ENCODE measurements at places on chromosomes 12 and 14.

GRCh38 chr14:99605299-99605961, 1.4 kb upstream of the CCDC85C start:
- peak; percentile 94 for DNase-seq

DNA sequence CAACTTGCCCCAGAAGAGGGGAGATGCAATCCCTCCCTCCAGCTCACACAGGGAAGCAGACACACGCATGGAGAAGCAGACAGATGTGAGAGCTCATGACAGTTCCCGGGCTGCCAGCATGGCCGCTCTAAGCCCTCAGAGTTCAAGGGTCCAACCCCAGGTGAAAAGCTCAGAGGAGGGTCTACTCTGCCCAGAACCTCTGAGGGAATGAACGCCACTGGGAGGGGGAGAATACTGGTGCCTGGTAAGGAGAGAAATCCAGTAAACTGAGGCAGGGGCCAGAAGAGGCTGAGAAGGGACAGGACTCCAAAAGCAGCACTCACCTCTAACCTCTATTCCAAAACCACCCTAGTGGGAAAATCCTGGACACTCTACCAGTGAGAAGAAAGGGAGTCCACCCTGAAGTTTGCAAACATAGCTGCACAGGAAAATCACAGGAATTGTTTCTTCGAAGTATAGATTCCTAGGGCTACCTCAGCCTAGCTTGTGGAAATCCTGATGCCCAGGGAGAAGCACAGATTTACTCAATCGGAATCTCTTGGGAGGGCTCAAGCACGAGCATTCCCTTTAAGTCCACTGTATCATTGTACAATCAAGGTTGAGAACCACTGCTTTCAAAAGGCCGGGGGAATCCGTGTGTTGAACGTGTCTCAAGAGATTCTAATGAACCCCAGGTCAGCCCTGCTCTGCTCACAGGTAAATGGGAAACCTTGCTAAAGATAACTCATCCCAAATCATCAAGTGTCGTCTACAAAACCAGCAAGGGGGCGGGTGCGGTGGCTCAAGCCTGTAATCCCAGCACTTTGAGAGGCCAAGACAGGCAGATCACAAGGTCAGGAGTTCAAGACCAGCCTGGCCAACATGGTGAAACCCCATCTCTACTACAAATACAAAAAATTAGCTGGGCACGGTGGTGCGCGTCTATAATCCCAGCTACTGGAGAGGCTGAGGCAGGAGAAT, 34.3 kb upstream of the PLEKHG6 start:
- no peak for DNase-seq

DNA sequence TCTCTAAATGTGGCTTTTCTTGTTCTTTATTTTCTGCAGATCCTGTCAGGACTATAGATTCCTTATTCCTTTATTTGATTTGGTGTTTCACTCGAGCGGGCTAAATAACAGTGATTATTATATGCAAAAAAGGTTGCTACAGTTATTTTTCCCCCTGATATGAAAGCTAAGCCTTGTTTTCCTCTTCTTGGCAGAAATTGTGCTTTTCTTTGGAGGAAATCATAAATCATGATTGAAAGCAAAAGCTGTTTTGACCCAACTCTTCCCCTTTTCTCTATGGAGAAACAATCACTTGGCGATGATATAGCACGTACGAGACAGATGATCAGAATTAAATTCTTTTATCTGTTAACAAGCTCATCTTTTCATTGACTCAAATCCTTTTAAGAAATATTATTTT, 31.4 kb downstream of the PPFIBP1 start:
- DNase-seq, result no peak

GRCh38 chr12:50799908-50800307, 36.0 kb downstream of the ATF1 start:
- no peak for DNase-seq

DNA sequence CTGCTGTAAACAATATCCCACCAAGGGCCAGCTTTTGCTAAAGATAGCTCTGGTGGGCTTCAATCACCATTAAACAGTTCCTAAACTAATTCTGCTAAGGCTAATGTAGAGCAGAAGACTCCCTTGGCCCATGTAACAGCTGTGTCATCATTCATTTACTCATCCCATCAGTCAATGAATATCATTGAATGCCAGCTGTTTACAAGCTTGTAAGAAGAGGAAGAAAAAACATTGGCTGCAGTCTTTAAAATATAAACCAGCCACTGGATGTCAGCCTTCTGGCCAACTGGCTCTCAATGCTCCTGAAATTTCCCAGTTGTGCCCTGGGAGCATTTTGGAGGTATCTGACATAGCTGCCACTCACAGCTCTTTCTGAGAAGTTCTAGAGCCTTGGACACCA, 18.0 kb upstream of the MAP3K9 start:
- DNase-seq, result no peak

DNA sequence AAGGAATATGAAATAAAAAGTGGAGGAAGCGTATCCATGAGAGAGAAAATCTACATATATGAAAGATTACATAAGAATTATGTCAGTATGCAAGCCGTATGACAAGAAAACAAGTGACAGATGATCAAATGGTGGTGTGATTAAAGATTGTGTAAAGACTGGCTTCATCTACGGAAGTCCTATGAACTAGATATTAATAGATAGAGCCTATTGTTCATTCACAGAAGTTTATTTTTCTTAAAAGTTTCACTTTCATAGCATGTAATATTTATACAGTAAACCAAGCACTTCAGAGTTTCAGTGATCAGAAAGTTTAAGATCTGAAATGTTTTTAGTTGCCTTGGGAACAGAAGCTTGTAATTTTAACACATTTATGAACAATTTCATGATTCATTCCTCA, 84.5 kb downstream of the VRK1 start:
- DNase-seq, result no peak

DNA sequence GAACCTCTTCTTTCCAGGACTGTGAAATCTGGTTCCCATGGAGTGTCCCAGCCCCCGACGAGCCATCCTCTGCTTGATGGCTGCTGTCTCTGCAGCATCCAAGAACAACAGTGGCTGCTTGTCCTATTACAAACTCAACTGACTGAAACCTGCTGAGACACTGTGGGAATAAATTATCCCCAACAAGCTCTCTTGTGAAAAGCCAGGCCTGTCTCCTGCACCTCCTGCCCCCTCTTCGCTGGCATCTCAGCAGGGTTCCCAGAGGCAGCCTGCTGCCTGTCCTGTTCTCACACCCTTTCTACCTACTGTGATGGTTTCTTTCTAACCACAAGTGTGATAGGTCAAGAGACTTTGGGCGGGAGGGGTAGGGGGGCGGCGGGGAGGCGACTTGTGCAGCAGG, 180.2 kb downstream of the TSPAN9 start:
- DNase-seq, result no peak

DNA sequence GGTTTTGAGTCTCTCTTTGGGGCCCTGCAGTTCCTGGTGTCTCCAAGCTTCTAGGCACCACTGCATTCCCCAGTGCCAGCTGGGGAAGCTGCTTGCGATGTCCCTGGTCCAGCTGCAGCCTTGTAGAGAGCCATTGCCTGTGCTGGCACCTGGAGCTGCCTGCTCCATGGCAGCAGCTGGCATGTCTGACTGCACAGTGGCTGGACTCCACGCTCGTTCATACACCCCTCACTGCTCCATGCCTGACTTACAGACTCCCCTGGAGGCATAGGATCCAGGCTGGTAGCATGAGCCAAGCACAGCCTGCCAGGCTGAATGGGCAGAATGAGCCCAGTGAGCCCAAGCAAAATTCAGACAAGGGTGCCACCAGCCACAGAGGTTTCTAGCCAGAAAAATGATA, 21.8 kb upstream of the WDR20 start:
- no peak for DNase-seq

DNA sequence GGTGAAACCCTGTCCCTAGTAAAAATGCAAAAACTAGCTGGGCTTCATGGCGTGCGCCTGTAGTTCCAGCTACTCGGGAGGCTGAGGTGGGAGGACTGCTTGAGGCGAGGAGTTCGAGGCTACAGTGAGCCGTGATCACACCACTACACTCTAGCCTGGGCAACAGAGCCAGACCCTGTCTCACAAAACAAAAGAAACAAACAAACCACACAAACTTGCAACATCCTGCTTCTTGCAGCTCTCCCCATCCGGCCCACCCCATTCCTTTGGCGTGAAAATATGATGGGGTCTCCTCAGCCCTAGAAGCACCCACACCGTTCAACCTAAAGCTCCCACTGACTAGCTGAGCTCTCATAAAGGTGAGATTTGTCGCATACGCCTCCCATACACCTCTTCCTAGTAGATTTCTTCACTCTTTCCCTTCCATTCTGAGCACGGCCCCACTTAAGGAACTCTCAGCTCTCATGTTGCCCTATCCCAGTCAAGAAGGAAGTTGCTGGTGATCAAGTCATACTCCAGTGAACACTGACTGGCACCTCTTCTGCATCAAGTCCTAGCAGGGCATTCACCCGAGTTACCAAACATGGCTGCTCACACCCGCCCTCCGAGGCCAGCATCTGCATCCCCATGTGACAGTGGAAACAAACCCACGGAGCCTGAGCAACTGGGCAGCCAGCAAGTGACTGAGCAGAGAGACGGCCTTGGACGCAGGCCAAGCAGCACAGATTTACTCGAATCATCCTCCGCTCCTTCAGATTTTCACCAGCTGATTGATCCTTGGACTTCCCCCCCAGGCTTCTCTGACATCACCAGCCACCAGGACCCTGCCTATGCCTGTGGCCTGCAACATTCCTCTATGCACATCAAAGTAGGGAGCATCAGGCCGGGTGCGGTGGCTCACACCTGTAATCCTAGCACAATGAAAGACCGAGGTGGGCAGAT, 18.9 kb upstream of the CD27 start:
- DNase-seq, result peak; percentile 65

DNA sequence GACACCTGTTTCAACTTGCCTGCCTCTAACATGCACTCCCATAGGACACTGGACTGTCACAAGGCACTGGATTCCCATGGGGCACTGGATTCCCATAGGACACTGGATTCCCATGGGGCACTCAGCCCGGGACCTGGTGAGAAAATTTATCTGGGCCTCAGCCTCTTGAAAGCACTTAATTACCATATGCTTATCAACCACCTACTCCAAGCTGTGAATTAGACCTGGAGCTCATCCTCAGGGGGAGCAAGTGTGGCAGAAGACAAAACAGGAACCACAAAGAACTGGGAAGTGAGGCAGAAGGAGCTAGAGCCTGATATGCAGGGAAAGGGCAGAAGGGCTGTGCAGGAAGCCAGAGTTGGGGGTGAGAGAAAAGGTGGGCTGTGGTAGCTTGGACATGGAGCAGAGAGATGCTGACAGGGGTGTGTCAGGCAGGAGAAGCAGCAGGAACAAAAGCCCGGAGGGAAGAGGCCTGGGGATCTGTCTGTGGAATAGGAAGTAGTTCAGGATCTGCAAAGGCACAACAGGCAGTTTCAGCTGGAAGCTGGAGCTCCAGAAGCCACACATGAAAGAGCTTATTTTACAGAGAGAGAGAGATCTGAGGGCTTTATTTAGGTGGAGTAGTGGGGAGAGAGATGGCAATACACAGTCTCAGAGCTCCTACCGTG, 3.1 kb downstream of the KRT82 start:
- no peak for DNase-seq

GRCh38 chr12:113990250-113991223, 24.4 kb upstream of the RBM19 start:
- DNase-seq, result no peak

- DNase-seq, result peak; percentile 78
Measured at GRCh38 chr12:89351489-89352241, 636 bp downstream of the DUSP6 start.

GRCh38 chr14:65208548-65208947, 106.2 kb upstream of the MAX start:
- no peak for DNase-seq

DNA sequence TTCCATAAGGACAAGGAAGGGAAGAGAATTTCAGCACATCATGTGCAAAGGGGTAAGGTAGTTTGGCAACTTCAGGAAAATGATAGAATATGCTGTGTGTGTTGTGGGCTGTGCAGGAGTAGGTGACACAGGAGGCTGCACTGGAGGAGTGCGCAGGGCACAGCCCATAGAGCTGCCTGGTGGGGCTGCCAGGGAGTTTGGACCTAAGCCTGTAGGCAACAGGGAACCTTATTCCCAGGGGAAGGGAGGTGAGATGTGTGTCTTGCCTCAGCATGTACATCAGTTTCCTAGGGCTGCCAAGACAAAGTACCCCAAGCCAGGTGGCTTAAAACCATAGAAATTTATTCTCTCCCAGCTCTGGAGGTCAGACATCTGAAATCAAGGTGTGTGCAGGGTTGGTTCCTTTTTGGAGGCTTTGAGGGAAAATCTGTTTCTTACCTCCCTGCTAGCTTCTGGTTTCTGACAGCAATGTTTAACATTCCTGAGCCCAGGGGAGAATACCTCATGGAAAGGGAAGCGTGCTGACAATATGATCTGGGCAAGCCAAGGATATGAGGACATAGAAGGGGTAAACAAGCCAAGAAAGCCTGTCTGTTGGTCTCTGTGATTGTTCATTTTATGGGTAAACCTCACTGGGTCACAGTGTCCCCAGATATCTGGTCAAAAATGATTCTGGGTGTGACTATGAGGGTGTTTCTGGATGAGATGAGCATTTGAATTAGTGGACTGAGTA, 174.0 kb upstream of the NTF3 start:
- DNase-seq, result no peak

DNA sequence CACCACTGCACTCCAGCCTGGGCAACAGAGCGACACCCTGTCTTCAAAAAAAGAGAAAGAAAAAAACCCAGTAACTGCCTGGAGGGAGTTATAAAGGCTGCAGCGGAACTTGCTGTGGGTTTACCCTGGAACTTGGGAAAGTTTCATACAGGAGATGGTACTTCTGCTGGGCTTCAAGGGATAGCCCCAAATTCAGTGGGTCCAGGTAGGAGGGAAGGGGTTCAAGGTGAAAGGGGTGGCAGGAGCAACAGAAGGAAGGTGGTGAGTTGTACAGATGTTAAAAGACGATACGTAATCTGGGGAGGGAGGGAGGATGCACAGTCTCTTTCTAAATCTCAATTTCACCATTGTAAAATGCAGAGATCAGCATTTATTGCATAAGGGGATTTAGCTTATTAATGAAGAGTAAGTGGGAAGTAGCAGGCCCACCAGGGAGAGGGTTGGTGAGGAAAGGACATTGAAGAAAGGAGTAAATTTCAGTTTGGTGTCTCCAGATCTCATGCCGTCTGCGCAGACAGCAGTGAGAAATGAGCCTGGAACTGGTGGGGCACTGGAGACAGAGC, 8.5 kb upstream of the GAS2L3 start:
- DNase-seq, result no peak

- DNase-seq, result no peak
Measured at GRCh38 chr14:104746934-104747481, 5.9 kb upstream of the SIVA1 start.

DNA sequence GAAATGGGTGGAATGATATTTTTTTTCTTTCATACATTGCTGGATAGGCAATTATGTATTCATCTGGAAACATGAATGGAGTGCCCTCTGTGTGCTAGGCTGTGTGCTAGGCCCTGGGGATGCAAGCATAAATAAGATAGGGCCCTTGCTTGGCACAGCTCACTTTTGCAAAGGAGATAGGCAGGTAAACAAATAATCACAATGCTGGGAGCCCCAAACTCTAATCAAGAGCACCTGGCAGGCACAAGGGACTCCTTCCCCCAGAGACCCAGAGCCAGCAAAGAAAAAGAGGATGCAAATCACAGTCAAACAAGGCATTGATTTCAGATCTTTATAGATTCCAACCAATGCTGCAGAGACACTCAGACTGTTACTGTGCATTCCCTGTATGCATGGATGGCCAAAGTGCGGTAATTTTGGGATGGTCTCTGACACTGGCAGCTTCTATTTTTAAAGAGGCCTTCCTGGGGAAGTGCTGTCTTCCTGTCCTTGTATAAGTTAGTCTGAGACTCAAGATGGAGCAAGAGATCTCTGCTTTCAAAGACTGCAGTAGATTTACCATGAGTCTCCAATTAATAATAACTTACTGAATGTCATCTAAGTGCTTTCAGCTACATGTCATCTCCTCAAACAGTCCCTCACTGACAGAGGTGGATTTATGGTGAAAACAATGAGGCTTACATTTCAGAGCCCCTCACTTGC, 45.1 kb upstream of the CPM start:
- no peak for DNase-seq
